ENCODE measurements at places on chromosomes 6 and 20. TPM values are rescaled to one million over a fixed set of nuclear protein-coding genes. Genes with fewer than 3 reads are reported as not detected.

Gene IPCEF1
- total RNA-seq, result 2.0 TPM

Gene OOEP
- not detected for total RNA-seq

- no peak for DNase-seq
- H3K27ac ChIP-seq, result no peak overlapping the region
- no peaks in the 10 kb centered on the region for H3K4me1 ChIP-seq
- H3K4me3 ChIP-seq, result no peak overlapping the region
- no peaks in the 10 kb centered on the region for H3K27me3 ChIP-seq
Measured at GRCh38 chr6:160226118-160226591, 32.5 kb downstream of the SLC22A2 start.

GRCh38 chr6:75759207-75759606, 10.2 kb downstream of the MYO6 start:
- no peaks in the 10 kb centered on the region for H3K27me3 ChIP-seq
- H3K4me3 ChIP-seq, result no peak overlapping the region
- H3K36me3 ChIP-seq, result no peaks in the 10 kb centered on the region
- DNase-seq, result no peak
- H3K27ac ChIP-seq, result no peak overlapping the region
- no peaks in the 10 kb centered on the region for H3K4me1 ChIP-seq

GRCh38 chr20:11979306-11979990, 61.8 kb downstream of the BTBD3 start:
- no peak overlapping the region for H3K27ac ChIP-seq
- H3K4me3 ChIP-seq, result no peak overlapping the region
- no peaks in the 10 kb centered on the region for H3K36me3 ChIP-seq
- DNase-seq, result no peak
- H3K27me3 ChIP-seq, result no peaks in the 10 kb centered on the region

Gene AVP
- not detected for total RNA-seq

- no peaks in the 10 kb centered on the region for H3K4me1 ChIP-seq
- no peak overlapping the region for H3K27ac ChIP-seq
- no peak overlapping the region for H3K4me3 ChIP-seq
- DNase-seq, result no peak
- no peaks in the 10 kb centered on the region for H3K27me3 ChIP-seq
Measured at GRCh38 chr6:8608737-8609136, 173.4 kb upstream of the SLC35B3 start.

Gene FAM83C
- 29.3 TPM for total RNA-seq

Gene ANKRD6
- total RNA-seq, result 6.7 TPM

Gene ZNF322
- total RNA-seq, result 11.6 TPM

- no peak for DNase-seq
- no peaks in the 10 kb centered on the region for H3K36me3 ChIP-seq
- no peak overlapping the region for H3K27ac ChIP-seq
- no peak overlapping the region for H3K4me3 ChIP-seq
Measured at GRCh38 chr6:29641430-29642148, 8.6 kb upstream of the GABBR1 start.

DNA sequence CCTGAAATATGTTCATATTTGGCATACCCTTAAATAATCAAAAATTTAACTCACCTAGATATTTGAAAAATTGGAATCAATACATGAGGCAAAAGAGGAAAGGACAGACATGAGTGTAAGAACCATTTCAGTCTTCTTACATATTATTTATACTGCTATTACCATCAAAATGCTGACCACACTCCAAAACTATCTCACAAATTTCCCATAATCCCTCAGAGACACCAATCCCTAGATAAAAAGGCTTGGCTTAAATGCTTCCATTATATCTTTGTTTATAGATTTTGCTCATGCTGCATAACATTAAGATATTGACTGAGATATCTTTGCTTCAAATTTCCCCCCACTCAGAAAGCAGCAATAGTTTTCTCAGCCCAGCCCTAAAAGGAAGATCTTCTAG, 11.7 kb upstream of the NT5DC1 start:
- no peaks in the 10 kb centered on the region for H3K36me3 ChIP-seq
- no peak overlapping the region for H3K4me3 ChIP-seq

GRCh38 chr6:17417817-17418216, 24.4 kb downstream of the CAP2 start:
- no peaks in the 10 kb centered on the region for H3K36me3 ChIP-seq
- H3K4me1 ChIP-seq, result peaks cover 4% of the 10 kb centered on the region
- H3K27ac ChIP-seq, result peak overlapping the region; percentile 72
- H3K27me3 ChIP-seq, result no peaks in the 10 kb centered on the region

- peaks cover 65% of the 10 kb centered on the region for H3K36me3 ChIP-seq
- no peaks in the 10 kb centered on the region for H3K4me1 ChIP-seq
- no peak overlapping the region for H3K4me3 ChIP-seq
- DNase-seq, result no peak
- no peaks in the 10 kb centered on the region for H3K27me3 ChIP-seq
Measured at GRCh38 chr20:41456351-41456750, 89.7 kb upstream of the EMILIN3 start.

DNA sequence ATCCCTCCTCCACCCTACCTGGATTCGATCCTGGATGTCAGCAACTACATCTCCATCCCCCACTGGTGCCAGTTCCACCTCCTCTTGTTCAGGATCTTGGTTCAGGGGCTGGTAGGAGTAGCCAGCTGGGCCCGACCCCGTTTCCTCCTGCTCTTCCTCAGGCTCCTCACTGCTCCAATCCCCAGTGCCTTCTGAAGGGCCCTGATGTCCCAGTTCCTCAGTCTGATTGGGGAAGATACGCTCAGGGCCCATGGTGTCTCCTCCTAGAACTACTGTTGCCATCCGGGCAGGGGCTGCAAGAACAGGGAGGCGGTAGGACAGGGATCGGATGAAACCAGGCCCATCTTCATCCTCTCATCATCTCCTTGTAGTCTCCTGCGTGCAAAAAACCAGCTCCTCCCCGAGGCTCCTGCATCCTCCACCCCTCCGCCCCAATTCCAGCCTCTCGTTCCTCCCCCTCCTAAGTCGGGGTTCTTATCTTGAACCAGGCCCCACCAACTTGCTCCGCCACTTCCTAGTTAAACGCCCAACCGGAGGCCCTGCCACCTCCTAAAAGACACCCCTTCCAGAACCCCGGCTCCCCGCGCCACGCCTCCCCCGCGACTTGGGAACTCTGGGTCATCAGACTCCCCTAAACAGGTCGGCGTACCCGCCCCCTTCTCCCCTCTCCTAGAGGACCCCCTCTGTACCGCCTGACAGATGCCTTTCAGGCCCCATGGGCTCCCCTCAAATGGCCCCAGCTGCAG, 476 bp downstream of the MEA1 start:
- no peak for DNase-seq
- peak overlapping the region; percentile 73 for H3K27ac ChIP-seq
- H3K36me3 ChIP-seq, result peaks cover 48% of the 10 kb centered on the region
- H3K4me1 ChIP-seq, result peaks cover 46% of the 10 kb centered on the region
- no peaks in the 10 kb centered on the region for H3K27me3 ChIP-seq

- H3K36me3 ChIP-seq, result no peaks in the 10 kb centered on the region
- H3K4me3 ChIP-seq, result no peak overlapping the region
- H3K27me3 ChIP-seq, result peaks cover 23% of the 10 kb centered on the region
Measured at GRCh38 chr6:5984150-5985089, 22.3 kb downstream of the NRN1 start.

DNA sequence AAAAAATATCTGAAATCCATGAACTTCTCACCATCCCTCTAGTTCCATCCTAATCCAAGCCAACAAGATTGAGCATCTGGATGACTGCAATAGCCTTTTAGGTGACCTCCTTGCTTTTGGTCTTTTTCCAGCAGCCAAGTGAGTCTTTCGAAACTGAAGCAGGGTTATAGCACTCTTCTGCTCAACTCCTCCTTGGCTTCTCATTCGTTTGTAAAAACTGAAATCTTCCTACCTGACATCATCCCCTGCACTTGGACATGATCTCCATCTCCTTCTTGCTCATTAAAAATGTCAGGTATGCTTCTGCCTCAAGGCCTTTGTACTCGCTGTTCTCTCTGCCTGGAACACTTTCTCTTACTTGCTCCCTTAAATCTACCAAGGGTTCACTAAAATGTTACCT, 46.0 kb downstream of the STX7 start:
- DNase-seq, result no peak
- no peak overlapping the region for H3K4me3 ChIP-seq
- H3K27ac ChIP-seq, result no peak overlapping the region
- H3K4me1 ChIP-seq, result no peaks in the 10 kb centered on the region
- H3K27me3 ChIP-seq, result no peaks in the 10 kb centered on the region
- H3K36me3 ChIP-seq, result peaks cover 91% of the 10 kb centered on the region

Gene MYH7B
- total RNA-seq, result not detected

Gene DAAM2
- total RNA-seq, result 7.2 TPM

GRCh38 chr6:157966589-157966977, 15.1 kb upstream of the SYNJ2 start:
- no peaks in the 10 kb centered on the region for H3K36me3 ChIP-seq
- no peak for DNase-seq
- no peaks in the 10 kb centered on the region for H3K27me3 ChIP-seq
- H3K4me1 ChIP-seq, result no peaks in the 10 kb centered on the region

DNA sequence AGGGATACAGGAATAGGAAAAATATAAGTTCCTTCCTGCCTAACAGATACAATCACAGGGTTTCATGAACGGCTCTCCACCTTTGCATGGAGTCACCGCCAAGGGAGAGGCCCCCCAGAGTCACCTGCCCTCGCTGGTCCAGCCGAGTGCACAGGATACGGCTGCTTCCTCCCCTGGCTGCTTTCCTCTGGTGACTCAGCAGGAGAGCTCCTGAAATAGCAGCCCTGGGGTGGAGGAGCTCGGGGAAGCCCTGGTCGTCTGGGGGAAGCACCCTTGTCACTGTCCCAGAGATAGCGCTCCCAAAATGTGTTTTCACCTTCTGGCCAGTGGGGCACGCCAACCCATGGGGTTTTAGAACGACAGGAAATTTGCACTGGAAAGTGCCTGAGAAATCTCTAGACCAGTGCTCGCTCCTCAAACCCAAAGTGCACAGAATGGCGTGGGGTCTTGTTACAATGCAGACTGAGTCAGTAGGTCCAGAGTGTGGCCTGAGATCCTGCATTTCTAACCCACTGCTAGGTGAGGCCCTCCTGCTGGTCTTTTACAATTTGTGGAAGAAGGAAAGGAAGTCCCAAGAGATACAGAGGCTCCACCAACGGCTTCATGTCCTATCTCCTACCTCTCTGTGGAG, 35.9 kb upstream of the FAM50B start:
- no peaks in the 10 kb centered on the region for H3K27me3 ChIP-seq
- H3K4me3 ChIP-seq, result no peak overlapping the region
- no peak for DNase-seq
- peaks cover 41% of the 10 kb centered on the region for H3K4me1 ChIP-seq
- no peaks in the 10 kb centered on the region for H3K36me3 ChIP-seq

Gene NECAB3
- total RNA-seq, result 20.0 TPM

Gene DEFB125
- not detected for total RNA-seq

Gene NMBR
- not detected for total RNA-seq

Gene C20orf96
- total RNA-seq, result 5.1 TPM

Gene CST7
- 0.97 TPM for total RNA-seq

DNA sequence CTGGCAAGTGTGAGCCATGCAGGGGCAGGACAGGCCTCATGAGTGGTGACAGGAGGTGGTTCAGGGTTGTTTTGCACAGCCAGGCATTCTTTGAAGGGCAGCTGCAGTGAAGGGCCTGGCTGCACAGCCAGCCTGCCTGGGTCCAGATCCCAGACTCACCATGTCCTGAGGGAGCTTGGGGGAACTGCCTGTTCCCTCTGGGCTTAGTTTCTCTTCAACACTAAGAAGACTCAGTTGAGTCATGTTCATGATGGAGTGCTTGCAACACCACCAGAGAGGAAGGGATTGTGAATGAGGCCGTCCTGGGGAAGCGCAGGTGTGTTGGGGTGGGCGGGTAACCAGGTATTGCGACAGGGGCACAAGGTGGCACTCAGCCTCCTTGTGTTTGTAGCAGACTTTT, 102.4 kb downstream of the CDH26 start:
- no peaks in the 10 kb centered on the region for H3K36me3 ChIP-seq
- DNase-seq, result no peak
- H3K27ac ChIP-seq, result no peak overlapping the region
- H3K4me3 ChIP-seq, result no peak overlapping the region
- H3K4me1 ChIP-seq, result peaks cover 55% of the 10 kb centered on the region

GRCh38 chr20:17626217-17627007, 55.6 kb downstream of the RRBP1 start:
- H3K36me3 ChIP-seq, result peaks cover 93% of the 10 kb centered on the region
- no peak overlapping the region for H3K4me3 ChIP-seq
- peak; percentile 71 for DNase-seq
- no peaks in the 10 kb centered on the region for H3K4me1 ChIP-seq

- H3K4me3 ChIP-seq, result no peak overlapping the region
- H3K36me3 ChIP-seq, result no peaks in the 10 kb centered on the region
- no peaks in the 10 kb centered on the region for H3K27me3 ChIP-seq
- no peaks in the 10 kb centered on the region for H3K4me1 ChIP-seq
- DNase-seq, result no peak
Measured at GRCh38 chr6:23027281-23027680, 457.9 kb downstream of the HDGFL1 start.

Gene METTL24
- total RNA-seq, result 0.45 TPM

- H3K36me3 ChIP-seq, result no peaks in the 10 kb centered on the region
- no peaks in the 10 kb centered on the region for H3K4me1 ChIP-seq
- no peak for DNase-seq
- H3K4me3 ChIP-seq, result no peak overlapping the region
Measured at GRCh38 chr6:13159300-13159699, 169.0 kb downstream of the TBC1D7 start.

DNA sequence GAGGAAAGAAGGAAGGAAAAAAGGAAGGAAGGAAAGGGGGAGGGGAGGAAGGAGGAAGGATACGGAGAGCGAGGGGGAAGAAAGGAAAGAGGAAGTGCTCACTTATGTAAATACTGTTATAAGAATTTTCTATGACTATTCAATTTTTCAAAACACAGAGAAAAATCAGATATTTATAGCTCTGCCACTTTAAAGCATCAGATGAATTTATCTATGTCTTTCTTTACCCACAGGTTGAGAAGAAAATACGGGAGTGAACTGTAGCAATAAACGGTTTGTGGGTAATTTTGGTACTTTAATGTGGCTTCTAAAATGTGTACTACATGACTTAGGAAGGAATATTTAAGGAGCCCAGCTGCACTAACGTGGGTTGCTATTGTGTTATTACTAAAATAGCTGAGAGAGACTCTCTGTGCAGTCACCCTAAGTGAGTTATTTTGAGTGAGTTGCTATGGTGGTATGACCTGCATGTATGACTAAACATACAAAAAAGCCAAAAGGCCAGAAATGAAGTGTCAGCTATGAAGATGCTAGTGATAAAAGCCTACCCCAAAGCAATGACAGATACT, 225.5 kb downstream of the SOD2 start:
- DNase-seq, result no peak
- H3K27ac ChIP-seq, result no peak overlapping the region
- no peak overlapping the region for H3K4me3 ChIP-seq
- H3K36me3 ChIP-seq, result no peaks in the 10 kb centered on the region
- no peaks in the 10 kb centered on the region for H3K27me3 ChIP-seq

Gene C20orf144
- total RNA-seq, result not detected

DNA sequence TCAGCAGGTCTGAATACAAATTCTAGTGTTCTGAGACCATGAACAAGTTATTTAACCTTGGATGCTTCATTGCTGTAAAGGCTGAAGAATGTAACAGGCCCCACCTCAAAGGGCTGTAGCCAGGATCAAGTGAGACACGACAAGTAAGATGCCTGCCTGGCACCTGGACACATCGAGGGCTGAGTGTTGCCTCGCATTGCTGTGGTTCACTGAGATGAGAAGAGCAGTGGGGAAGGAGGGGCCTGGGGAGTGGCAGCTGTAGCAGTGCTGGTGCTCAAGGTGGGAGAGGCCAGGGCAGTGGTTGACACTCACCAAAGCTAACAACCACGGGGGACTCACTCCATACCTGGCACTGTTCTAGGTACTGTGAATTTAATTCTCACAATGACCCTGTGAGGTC, 187.8 kb downstream of the KIF16B start:
- no peaks in the 10 kb centered on the region for H3K4me1 ChIP-seq
- H3K27me3 ChIP-seq, result no peaks in the 10 kb centered on the region
- H3K36me3 ChIP-seq, result peaks cover 31% of the 10 kb centered on the region
- no peak overlapping the region for H3K27ac ChIP-seq
- no peak overlapping the region for H3K4me3 ChIP-seq

GRCh38 chr6:40397287-40398033, 189.7 kb downstream of the LRFN2 start:
- H3K27me3 ChIP-seq, result no peaks in the 10 kb centered on the region
- H3K36me3 ChIP-seq, result no peaks in the 10 kb centered on the region
- H3K4me1 ChIP-seq, result peaks cover 16% of the 10 kb centered on the region
- H3K27ac ChIP-seq, result peak overlapping the region; percentile 64
